ENCODE measurements at places on chromosomes 7 and 10.
A peak's percentile ranks its signal among the peaks of the same experiment; 100 is the strongest.

- DNase-seq, result no peak
Measured at GRCh38 chr10:12540341-12540781, 191.0 kb downstream of the CAMK1D start.

GRCh38 chr7:50321487-50322067, 17.1 kb downstream of the IKZF1 start:
- DNase-seq, result no peak

DNA sequence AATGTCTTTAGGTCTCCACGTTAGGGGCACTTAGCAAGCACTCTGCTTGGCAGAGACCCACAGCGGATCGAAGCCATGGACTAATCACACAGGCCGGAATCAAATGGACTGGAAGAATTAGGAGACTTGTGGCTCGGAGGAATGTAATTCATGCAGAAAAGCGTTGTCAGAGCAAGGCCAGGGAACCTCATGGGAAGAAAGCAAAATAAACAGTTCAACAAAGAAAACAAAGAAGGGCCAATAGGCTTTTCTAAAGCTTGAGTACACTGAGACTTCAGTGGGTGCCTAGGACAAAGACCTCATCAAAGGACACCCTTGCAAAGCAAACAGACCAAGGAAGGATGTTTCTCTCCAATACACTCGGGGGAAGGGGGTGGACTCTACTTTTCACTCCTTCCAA, 171.1 kb downstream of the GLI3 start:
- no peak for DNase-seq

GRCh38 chr10:11387551-11388222, 223.8 kb downstream of the USP6NL start:
- DNase-seq, result no peak

DNA sequence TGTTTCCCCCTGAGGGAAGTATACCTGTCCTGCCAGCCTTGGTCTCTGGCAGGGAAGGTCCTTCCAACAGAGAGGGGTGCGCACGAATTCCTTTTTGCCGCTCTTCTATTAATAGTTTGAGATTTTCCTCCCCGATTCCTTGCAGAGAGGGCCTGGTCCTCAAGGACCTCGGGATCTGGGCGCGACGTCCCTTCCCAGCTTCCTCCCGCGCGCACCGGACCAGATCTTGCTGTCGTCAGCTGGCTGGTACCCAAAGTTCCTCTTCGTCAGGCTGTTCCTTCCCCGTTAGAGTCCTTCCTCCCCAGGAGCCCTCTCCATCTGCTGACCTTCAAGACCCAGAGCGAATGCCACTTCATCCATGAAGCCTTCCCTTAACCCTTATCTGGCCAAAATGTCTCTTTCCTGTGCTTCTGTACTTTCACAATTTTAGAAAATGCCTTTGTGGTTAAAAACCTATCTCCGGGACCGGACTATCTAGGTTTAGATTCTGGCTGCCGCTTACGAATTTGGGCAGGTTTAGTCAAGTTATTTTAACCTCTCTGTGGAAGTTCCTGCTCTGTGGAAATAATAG, 851 bp upstream of the GOT1 start:
- DNase-seq, result no peak

- DNase-seq, result no peak
Measured at GRCh38 chr7:44396496-44396895, 71.1 kb upstream of the CAMK2B start.

GRCh38 chr10:51911723-51912122, 212.3 kb upstream of the CSTF2T start:
- no peak for DNase-seq

DNA sequence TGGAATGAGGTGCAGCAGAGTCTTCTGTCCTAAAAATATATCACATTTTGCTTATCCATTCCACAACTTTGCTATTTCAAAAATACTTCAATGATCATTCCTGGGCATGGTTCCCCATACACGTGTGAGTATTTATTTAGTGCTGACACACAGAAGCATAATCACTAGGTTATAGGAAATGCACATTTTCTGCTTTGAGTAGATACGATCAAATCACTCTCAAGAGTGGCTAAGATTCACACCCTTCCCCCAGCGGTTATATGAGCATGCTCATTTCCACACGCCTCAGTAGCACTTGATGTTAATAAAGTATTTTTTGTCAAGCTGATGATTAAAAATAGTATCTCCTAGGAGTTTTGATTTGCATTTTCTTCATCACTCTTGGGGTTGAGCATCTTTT, 93.5 kb upstream of the LRRC4 start:
- no peak for DNase-seq

- DNase-seq, result no peak
Measured at GRCh38 chr7:6631605-6632004, 5.5 kb upstream of the ZNF316 start.

DNA sequence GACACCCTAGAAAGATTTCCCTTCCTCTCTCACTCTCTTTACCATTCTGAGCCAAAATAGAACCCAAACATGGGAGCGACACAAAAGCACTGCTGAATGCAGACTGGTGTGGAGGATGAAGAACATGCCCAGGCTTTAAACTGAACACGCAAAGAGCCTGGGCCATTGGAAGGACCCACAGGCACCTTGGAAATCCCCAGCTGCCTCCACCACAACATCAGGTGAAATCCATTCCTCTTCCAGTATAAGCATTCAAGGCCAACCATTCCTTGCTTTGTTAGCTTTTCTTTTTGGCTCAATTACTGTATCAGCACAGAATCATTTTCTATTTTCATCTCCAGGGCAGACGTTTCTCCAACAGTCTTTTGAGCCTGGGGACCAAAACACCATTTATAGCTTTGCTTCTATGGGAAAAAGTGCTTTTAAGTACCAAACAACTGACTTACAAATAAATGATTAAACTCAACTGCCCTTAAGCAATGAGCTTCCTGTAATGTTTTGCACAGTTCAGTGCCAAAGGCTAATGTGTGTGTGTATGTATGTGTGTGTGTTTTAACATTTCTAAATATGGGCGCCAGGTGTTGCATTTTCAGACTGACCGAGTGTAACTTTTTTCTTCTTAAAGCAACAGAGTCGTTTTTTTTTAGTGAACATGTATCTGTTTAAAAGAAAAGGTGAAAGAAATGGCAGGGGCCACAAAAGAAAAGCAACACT, 16.2 kb upstream of the BLNK start:
- no peak for DNase-seq

GRCh38 chr7:66894463-66895080, 26.5 kb upstream of the TMEM248 start:
- no peak for DNase-seq

GRCh38 chr10:103080891-103081581, 112.0 kb downstream of the NT5C2 start:
- DNase-seq, result no peak

- DNase-seq, result no peak
Measured at GRCh38 chr10:78923647-78924318, 145.0 kb upstream of the ZMIZ1 start.

DNA sequence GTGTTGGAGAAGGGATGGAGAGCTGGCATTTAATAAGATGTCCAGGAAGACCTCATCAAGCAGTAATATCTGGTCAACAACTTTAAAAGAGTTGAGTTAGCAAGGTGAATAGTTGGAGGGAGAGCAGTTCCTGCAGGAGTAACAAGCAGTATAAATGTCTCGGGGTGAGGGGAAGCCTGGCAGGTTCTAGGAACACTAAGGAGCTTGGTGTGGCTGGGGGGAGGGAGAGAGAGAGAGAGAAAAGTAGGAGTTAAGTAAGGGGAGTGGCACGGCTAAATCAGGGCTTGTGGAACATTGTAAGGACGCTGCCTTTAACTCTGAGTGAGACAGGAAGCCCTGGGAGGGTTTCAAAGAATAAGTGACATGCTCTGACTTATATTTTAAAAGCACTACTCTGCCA, 22.0 kb upstream of the LAMB4 start:
- DNase-seq, result no peak

GRCh38 chr10:49320191-49320590, 21.2 kb downstream of the C10orf71 start:
- no peak for DNase-seq

DNA sequence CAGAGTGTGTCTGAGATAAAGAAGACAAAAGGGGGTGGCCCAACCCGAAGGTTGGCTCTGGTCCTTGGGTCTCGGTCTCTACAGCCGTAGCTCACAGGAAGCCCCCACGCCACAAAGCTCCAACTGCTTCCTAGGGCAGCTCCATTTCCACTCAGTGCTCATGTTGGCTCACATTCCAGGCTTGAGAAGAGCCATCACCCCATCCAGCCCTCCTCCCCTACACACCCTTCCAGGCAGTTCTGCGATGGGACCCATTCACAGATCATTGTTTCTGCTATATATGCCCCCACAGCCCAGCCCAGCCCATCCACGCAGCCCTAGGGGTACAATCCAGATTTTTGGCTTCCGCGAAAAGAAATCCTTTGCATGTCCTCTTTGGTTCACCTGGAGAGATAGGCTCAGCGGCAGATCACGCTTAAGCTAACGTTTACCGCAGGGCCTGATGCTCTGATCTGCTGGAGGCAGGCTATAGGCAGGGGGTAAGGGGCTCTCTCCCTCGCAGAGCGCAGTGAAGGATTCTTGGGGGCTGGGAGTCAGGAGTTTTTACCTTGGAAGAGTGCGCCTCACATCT, 6.2 kb upstream of the HOXA11 start:
- DNase-seq, result no peak

GRCh38 chr10:86205306-86206239, 161.0 kb downstream of the GRID1 start:
- DNase-seq, result no peak

GRCh38 chr7:44637788-44638594, 31.6 kb downstream of the OGDH start:
- DNase-seq, result peak; percentile 51

- peak; percentile 31 for DNase-seq
Measured at GRCh38 chr10:31426401-31426800, 107.4 kb downstream of the ZEB1 start.

DNA sequence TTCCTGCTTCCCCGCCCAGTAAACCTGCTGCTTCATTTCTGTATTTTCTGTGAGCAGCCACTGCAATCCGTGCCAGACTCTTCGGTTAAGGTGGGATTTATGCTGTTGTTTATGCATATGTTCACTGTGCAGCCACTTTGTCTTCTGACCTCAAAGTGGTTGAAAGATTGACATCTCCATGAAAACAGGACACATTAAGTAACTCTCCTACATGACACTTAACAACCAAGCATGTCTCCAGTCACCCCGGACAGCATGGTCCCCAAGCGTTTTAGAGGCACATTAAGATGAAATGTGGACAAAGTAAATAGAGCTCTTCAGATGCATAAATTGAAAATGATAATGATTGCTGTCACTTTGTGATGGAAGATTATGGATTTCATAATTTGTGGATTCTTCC, 421.3 kb downstream of the GFRA1 start:
- DNase-seq, result no peak

DNA sequence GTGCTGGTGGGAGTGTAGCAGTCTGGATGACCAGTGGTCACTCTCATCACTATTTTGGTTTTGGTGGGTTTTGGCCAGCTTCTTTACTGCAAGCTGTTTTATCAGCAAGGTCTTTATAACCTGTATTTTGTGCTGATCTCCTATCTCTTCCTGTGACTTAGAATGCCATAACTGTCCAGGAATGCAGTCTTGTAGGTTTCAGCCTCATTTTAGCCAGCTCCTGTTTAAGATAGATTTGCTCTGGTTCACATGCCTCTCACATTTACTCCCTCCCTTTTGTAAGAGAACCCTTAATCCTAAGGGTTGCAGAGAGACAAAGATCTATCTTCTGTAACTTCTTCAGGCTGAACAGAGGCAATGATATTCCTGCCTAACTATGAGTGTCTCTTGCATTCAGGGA, 51.2 kb upstream of the INHBA start:
- DNase-seq, result no peak

DNA sequence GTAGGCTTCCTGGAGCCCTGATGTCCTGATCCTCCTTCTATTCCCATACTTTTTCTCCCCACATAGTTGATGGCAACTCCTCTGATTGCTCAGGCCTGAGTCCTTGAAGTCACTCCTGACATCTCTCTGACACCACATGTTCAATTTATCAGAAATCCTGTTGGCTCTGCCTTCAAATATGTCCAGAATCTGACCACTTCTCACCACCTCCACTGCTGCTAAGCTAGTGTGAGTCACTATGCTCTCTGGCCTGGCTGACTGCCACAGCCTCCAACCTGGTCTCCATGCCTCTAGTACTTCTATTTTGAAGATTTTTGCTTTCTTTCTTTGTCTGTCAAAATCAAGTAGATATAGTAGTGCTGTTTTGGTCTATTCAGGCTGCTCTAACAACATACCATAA, 53.0 kb downstream of the TMEM229A start:
- no peak for DNase-seq

DNA sequence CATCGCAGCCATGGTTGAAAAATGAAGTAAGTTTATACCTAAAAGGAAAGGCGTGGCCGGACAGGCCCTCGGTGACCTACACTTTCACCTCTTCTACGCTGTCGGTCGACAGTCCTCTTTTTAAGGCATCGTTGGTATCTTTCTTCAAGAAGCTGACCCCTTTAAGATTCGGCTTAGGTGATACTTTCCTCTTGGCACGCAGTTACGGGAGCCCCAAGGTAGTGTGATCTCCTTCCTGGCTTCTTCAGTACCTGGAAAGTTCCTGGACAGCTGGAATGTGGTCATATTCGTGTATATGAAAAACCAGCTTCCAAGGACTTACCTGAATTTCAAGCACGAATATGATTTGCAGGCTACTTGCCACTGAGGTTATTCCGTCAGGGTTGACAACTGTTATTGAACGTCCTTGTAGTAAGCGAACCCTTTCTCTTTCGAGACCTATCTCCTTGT, 885 bp upstream of the SYPL1 start:
- DNase-seq, result no peak

DNA sequence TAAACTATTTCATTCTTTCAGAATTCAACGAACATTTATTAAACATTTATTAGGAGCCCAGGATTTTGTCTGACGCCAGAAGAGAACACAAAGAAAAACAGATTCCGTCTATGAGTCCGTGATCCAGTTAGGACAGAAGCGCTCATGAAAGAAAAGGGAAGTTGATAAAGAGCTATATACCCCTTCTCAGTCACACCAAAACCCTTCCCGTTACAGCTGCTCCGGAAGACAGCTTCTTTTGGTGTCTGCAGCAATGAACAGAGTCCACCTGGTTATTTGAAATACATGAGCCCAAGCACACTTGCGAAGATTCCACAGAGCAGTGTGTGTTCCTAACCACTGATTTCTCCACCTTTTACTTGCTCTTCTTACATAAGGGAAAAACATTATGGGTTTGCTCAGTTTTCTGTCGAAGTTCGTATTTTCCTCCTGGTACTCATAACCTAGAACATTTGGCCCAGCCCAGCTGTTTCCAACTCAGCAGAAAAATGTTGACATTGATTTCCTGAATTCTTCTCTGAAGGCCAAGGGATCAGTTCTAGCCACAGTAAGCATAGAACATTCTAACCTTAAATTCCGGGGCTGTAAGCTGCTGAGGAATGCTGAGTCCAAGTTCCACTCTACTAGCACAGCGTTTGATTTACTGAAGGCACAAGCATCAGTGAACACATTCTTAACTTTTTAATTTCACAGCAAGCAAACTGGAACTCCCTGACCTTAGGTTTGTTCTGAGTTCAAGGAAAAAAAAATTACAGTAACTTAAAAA, 206.5 kb downstream of the SORCS1 start:
- DNase-seq, result no peak

GRCh38 chr10:28677888-28678686, 766 bp downstream of the BAMBI start:
- DNase-seq, result no peak

Measured in HS-27A (cell line).